ENCODE measurements at places on chromosomes 2 and 18.

DNA sequence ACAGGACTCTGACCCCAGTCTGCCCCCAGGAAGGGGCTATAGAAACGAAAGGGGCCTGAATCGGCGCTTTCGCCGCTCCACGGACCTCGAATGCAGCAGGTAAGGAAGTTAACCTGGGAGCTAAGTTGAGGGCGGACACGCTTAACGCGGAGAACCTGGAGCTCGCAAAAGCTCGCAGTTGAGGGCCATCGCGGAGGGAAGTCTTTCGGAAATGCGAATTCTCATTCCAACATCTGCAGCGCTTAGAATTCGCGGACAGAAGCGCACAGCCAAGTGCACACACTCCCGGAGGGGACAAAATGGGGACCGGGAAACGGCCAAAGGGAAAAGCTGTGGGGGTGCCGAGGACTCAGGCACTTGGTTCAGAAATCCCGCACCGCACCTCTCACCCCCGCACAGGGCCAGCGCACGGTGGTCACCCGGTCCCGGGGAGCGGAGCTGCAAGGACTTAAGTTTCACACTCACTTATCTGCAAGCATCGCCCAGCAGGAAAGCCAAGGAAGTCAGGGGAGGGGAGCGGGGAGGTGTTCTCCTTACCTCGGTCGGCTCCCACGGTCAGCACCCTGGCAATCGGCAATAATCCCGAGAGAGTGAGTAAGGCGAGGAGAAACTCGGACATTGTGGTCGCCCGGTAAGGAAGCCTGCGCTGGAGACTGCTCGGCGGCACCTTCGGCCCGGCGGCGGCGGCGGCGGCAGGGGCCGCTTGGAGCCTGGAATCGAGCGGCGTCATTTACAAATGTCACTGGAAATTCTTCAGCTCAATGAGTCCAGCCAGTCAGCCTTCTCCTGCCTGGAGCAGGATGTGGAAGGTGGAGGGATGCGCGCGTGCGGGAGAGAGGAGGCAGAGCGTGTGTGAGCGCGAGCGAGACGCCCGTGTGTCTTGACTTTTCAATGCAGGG lies 456 bp downstream of the LRP1B start:
- DNase-seq: peak; percentile 79

DNA sequence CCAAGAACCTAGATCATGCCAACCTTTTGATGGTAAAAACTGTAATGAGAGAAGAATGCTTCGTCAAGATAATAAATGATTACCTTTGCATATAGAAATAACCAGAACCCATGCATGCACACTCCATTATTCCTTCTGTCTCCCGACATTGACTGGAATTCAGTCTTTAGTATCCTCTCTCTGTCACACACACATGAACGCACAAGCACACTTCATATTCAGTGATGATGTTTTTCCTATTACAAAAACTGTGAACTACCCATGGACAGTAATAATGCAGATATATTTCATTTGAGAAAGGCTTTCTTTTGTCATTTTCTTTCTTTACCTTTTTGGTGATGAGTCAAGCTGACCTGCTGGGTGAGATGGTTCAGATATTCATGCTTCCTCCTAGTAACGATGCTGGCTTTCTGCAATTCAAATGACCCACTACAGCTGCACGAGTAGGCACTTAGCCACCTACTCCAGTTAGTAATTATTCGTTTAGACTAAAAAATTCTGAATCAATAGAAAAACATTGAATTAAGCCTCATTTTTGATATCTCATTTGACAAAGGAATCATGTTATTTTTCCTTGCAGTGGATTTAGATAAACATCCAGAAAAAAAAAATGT lies 382.2 kb downstream of the TGIF1 start:
- no peak for DNase-seq

DNA sequence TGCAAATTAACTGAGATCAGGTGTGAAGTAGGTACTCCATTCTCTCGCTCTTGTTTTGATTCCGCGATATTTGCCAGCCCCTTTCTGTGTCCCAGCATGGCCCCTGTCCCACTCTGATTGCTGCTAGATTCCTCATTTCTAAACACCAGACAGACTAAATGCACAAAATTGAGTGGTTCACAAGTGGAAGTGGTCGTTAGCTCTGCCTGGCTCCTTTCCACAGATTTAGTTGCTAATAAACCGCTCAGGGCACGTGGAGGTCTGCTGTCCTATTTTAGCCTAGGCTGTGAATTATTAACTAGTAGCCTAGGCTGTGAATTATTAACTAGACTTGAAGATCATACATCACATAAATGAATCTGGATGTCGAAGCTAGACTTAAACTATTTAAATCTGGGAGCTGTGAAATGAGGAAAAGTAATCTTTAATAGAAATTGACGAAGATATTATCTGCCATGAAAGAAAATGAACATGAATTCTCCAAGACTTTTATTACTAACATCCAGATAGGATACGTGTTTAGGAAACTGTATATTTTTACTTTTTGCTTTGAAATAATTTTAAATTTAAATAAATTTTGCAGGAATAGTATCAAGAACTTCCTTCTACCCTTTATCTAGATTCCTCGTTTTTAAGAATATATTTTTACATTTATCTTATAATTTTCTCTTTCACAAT lies 3.7 kb downstream of the IL1RL2 start:
- DNase-seq: no peak

GRCh38 chr2:67694445-67694844 lies 297.3 kb downstream of the ETAA1 start:
- DNase-seq: peak; percentile 16

GRCh38 chr2:27184115-27184514 lies 27.7 kb upstream of the ATRAID start:
- DNase-seq: no peak

Data from epithelial cell of esophagus (primary cell).